ENCODE measurements at places on chromosomes 13 and 19.

GRCh38 chr19:13597640-13598039, 91.4 kb upstream of the CACNA1A start:
- DNase-seq = no peak

- DNase-seq = peak; percentile 65
Measured at GRCh38 chr13:111368091-111368490, 47.6 kb downstream of the TEX29 start.

DNA sequence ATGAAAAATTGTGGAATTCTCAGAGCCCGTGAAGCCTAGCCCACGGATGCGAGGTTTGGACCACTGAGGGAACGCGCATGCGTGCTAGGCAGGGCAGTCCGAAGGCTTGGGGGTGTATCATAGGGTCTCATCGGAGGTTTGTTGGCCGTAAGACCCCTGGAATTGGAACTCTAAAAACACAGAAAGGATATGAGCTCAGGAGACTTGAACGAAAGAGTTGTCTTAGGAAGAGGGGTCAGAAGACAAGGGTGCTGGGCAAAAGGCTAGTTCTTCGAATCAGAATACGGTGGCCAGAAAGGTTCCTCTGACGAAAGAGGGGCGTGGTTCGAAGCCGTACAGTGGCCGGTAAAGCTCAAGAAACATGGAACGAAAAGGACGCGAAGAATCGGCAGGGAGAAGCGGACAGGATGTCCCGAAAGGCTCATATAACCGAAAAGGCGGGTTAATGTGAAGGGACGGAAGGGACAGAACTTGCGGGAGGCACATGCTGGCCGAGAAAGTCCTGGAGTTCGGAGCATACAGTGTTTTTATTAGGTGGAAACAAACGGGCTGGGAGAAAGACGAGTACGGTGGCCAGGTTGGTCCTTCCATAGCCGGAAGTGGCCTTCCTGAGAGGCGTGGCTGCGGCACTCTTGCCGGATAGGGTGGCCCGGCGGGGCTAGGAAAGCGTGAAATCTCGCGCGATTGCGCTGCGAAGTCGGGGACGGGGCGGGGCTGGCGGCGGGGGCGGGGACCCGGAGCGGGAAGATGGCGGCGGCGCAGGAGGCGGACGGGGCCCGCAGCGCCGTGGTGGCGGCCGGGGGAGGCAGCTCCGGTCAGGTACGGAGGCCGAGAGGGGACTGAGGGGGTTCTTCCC, at the start of gene CLPTM1:
TSS of gene CLPTM1 (plus strand) at position 732 of the 856 bp plus-strand sequence. CDS start at position 748, 16 bp downstream.
- no peak for DNase-seq

DNA sequence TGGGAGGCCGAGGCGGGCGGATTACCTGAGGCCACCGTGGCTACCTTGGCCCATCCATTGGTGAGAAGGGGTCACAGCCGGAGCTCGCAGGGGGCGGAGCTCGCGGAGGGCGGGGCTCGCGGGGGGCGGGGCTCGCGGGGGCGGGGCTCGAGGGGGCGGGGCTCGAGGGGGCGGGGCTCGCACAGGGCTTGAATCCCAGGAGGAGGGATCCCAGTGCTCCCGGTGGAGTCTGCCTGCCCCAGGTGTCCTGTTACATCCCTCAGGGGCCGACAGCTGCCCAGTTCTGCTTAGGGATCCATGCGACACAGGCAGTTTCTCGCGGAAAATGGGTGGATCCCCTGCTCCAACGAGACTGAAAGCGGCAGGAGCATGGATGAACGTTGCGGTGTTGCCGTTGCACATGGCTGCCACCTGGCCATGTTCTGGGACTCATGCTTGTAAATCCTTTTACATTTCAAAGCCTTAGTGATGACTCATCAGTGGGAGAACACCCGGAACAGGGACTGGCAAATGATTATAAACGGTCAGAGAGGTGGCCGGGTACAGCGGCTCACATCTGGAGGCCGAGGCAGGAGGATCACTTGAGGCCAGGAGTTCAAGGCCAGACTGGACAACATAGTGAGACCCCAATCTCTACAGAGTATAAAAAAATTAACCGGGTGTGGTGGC, 25.1 kb downstream of the TMPRSS9 start:
- no peak for DNase-seq

- DNase-seq = no peak
Measured at GRCh38 chr19:43739439-43740235, 15.1 kb downstream of the SMG9 start.

DNA sequence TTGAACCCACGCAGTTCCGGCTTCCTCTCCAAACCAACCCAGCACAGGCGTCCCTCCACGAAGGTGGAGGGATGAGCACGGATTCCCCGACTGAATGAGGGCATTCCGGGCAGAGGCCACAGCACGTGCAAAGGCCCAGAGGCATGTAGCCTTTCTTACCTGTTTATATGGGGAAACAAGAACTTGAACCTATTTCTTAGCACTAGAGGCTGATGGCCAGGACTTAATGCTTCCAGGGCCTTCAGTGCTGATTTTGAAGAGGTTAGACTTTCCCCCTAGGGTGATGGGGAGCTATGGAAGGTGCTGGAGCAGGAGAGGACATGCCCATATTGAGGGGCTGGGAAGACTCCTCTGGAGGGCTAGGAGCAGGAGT, 2.0 kb downstream of the MAST3 start:
- no peak for DNase-seq

GRCh38 chr13:32589471-32589870, 3.2 kb downstream of the PDS5B start:
- DNase-seq = no peak

DNA sequence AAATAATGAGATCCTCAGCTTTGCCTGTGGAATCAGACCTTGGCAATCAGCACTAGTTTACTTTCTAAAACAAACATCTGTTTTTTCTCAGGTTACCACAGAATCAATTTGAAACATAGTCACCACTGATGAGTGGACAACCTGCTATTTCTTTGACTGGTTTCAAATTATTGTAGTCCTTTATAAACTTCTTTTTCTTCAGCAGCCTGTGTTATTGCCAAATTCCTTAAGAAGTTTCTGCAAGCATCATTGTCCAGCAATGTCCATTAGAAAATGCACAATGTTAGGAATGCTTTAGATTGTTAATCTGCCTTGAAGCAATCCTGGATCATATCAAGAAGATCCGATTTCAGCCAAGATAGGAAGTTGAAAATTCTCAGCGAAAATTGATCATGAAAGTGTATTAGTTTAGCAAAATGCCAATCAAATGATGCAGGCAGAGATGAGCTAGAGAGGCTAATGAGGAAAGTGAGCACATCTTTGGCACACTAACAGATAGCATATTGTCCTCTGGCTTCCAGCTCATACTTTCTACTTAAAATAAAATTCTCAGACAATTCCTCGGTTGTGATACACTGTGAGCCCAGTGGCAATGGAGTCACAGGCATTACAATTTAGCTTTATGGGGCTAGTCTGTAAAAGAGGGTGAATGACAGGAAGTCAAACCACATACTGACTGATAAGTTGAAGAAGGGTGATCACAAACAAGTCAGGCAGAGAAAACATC, 270.6 kb downstream of the SLITRK6 start:
- no peak for DNase-seq

DNA sequence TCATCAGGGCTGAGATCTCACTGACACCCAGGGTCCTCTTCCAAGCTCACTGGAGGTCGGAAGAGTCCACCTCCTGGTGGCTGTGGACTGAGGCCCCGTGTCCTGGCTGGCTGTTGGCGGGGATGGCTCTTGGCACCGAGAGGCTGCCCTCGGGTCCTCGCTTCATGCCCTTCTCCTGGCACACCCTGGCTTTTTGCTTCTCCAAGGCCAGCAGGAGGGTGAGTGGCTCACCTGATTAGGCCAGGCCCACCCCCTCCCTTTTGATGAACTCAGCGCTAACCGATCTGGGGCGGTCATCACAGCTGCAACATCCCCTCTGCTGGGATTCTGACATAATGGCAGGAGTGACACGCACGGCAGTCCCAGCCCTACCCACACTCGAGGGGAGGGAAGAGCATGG, 4.4 kb downstream of the SLC39A3 start:
- no peak for DNase-seq

- no peak for DNase-seq
Measured at GRCh38 chr13:73938372-73939070, 195.7 kb downstream of the KLF12 start.

DNA sequence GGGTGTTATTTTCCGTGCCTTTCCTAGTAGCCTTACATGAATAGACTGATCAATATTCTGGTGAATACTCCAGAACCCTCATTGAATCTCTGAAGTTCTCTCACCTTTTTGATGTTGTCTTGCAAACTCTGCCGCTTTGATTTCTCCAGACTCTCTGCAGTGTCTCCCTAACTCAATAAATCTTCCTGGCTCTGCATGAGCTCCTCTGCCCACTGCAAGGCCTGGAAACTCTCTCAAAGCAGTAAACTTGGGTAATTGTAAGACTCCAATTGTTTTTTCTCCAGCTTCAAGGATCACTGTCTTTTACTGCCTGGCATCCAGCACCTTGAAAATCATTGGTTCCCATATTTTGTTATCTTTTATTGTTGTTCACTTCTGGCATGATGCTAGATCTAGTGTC, 198.4 kb downstream of the GPC5 start:
- no peak for DNase-seq

DNA sequence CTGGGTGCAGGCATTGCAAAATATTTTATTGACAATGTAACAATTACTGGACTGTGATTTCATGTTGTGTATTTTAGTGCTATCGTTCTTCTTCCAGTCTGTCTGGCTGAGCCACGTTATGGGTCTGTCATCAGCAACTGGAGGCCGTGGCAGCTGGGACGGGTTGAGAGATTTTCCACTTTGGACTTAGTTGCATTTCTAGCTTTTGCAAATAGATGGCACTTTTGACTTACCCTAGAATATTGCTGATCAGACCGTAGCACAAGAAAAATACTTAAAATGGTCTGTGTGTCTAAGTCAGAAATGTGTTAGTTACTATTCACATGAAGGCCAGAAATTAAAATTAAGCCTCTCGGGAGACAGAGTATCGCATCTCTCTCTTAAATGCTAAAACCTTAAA, 211.1 kb downstream of the TEX29 start:
- DNase-seq = no peak

DNA sequence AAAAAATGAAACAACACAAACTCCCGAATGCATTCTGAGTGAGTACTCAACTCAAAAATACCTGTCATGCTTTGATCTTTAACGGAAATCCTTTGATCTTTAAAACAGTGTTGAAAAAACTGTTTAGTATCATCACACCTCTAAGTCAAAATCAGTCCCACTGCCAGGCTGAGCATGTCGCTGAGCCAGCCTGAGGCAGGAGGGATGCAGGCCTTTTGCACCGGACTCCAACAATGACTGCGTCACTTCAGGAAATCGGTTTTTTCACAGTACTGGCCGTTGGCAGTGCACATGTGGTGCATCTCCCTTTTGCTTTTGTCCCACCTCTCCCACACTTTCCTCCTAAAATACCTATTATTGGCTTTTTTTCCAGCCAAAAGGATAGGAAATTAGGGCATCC, 78.2 kb downstream of the SHISA2 start:
- no peak for DNase-seq

- DNase-seq = no peak
Measured at GRCh38 chr19:287381-287871, 3.8 kb downstream of the PLPP2 start.

GRCh38 chr19:22735911-22736645, 47.9 kb downstream of the ZNF99 start:
- DNase-seq = peak; percentile 88
